Ammon's horn (tissue), 1 donor: ENCODE measurements at places on chromosomes 5 and 9.

- peak; percentile 5 for DNase-seq
These were observed 136.3 kb downstream of the TMEM232 start for GRCh38 chr5:110590187-110590586.

GRCh38 chr9:5854063-5854790, 21.3 kb upstream of the ERMP1 start:
- DNase-seq = no peak

DNA sequence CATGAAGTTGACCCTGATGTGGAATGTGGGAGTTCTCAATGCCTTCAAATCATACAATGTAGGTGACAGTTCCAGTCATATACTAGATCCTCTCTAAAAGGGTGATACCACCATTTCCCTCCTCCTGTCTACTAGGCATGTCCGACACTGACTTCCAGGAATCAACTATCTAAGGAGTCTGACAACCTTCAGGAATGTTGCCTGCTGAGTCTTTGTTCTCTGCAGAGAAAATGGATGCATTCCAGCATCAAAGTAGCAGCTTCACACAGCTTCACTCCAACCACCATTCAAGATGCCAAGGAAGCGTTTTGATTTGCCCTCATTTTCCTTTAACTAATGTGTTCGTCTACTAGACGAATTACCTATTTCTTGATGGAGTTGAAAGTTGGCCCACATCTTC, 530.2 kb downstream of the EBF1 start:
- DNase-seq = no peak

DNA sequence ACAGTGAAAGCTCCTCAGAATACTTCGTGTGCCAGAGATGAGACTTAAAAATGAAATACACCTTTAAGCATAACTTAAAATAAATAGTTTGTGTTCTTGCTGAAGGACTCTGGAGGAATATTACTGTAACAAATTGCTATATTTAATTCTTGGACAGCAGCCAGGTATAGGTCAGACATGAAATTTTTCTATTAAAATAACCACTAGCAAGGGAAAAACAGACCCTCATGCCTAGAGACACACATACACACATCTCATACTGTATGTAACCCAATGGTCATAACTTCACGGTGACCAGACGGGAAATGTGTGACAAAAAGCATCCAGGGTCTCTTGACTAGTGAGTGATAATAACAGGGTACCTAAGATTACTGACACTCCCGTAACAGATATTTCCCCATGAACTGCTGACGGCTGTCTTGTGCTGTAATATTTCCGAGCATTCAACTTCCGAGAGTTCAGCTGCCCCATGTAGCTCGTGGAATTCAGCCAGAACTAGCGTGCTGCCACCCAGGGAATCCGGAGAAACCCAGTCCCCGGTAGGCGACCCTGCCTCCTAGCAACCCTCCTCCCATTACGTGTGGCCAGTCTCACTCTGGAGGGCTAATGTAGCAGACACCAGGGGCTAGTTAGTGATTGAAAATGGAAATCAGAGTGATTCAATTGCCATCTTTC, 2295.1 kb upstream of the WWC1 start:
- DNase-seq = no peak

DNA sequence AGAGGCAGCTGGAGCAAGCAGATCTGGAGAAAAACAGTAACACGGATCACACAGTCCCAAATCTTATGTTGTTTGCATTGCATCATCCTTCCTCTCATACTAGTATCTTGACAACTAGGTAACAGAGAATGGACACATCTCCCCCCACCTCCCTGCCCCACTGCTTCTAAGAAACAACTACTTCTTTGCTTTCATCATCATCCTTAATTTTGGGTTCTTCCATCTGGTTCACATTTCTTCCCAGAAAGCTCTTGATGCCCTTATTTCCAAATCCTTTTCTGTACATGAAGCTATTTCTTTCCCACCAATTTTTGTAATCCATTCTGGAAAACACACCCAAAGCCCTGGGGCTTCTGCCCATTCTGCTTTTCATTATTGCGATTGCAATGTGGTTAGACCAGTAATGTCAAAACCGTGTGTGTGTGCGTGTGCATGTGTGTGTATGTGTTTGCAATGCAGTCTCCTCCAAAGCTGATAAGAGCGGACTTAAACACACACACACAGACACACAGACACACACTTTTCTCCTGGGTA, 254.7 kb upstream of the SLC30A5 start:
- no peak for DNase-seq

GRCh38 chr9:96399325-96399633, 15.8 kb upstream of the SLC35D2 start:
- no peak for DNase-seq

DNA sequence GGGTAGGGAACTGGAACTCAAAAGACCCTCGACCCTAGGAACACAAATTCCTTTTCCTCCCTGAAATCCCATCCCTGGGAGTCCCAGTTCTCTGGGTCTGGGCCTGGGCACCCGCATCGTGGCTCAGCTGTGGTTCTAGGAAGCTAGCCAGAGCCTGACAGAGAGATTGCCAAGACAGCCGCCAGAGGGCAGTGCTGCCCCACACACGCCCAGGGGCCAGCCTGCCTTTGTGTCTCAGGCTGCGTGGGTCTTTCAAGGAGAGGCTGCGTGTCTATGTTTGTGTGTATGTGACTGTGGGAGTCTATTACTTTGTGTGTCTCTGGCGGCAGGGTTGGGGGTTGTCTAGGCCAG, 32.0 kb upstream of the TTLL11 start:
- DNase-seq = peak; percentile 94

DNA sequence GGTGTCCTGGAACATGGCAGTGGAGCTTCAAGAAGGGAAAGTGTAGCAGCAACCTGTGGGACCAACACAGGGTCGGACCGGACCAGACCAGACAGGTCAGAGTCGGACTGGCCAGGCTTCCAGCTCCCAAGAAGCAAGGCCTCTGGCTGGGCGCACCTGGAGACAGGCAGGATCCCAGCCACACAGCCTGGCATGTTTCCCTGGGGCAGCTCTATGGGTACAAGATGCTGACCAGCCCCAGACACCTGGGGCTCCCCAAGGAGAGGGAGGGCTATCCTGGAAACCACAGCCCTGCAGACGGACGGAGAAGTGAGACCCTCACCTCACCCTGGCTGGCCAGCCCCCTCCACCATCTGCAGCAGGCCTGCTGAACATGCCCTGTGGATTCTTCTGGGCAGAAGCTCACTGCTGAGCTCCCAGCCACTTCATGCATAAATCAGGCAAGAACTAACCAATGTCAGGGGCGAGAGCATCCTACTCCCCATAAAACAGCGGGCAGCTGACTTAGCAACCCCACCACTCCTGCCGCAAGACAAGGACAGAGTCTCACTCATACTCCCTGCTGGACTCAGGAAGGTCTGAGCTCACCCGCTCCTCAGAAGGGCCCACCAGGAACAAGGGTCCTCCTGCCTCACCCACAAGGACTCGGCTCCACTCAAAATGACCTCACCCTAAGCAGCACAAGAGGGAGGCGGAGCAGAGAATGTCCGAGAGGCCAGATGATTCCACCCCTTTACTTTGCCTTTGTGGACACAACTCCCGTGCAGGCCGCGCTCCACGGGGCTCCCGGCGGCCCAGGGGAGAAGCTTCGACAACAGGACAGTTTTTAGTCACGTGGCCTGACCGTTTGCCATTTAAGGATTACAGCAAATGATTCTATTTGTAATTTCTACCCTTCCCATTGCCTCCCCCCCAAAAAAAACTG, 2.9 kb upstream of the DPH7 start:
- no peak for DNase-seq

DNA sequence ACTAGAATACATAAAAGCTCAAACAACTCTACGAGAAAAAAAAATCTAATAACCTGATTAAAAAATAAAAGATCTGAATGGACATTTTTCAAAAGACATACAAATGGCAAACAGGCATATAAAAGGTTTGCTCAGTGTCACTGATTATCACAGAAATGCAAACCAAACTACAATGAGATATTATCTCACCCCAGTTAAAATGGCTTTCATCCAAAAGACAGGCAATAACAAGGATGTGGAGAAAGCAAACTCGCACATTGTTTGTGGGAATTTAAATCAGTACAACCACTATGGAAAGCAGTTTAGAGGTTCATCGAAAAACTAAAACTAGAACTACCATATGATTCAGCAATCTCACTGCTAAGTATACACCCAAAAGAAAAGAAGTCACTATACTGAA, 20.8 kb downstream of the UGT3A2 start:
- DNase-seq = no peak

GRCh38 chr9:137492464-137493363, 33.6 kb upstream of the NSMF start:
- no peak for DNase-seq

GRCh38 chr5:979100-979817, 29.3 kb upstream of the NKD2 start:
- DNase-seq = no peak

GRCh38 chr9:36093384-36093783, 43.1 kb upstream of the GLIPR2 start:
- DNase-seq = no peak
